Urinary bladder (tissue), 4 donors: ENCODE measurements at places on chromosomes 12 and 14. TPM values are rescaled to one million over a fixed set of nuclear protein-coding genes. Genes with fewer than 3 reads are reported as not detected.

- no peak for DNase-seq
Observed at GRCh38 chr12:47740606-47741339, 15.5 kb upstream of the ENDOU start.

- DNase-seq: no peak
Observed at GRCh38 chr14:70823281-70823680, 14.0 kb upstream of the MAP3K9 start.

DNA sequence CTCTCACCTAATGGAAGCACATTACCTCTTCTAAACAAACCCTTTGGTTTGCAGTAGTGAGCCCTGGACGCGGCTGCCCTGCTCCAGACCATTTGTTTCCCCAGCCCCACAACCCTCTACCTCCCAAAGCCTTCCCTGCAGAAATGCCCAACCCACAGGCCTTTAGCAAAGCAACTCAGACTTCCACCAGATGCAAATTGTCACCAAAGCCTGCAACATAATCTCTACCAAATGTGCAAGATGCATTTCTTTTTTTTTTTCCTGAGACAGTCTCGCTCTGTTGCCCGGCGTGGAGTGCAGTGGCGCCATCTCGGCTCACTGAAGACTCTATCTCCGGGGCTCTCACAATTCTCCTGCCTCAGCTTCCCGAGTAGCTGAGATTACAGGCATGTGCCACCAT is 56.2 kb downstream of the VWF start:
- no peak for DNase-seq

DNA sequence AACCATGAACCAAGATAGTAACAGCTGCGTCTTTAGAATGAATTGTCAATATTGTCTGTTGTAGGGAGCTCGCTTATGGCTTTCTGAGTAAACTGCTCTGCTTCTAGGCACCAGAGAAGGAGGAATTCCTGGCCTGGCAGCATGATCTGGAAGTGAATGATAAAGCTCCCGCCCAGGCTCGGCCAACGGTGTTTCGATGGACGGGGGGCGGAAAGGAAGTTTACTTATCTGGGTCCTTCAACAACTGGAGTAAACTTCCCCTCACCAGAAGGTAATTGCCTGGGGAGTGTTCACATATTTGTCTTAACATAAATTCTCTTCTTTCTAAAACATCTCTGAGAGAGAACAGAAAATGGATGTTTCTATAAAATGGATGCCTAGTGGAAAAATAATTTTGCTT is 4.3 kb downstream of the PRKAB1 start:
- DNase-seq: no peak

Gene SSTR1
- 0.37 TPM for total RNA-seq

Gene TTC7B
- 20.0 TPM for total RNA-seq

Gene TMEM132D
- 0.32 TPM for total RNA-seq

Gene COX6A1
- total RNA-seq: 278 TPM

- no peak for DNase-seq
Observed at GRCh38 chr14:91573528-91573893, 63.4 kb upstream of the PPP4R3A start.

Gene SLCO1C1
- total RNA-seq: 4.9 TPM

GRCh38 chr14:45698462-45699134 is 445.6 kb upstream of the MIS18BP1 start:
- DNase-seq: no peak

GRCh38 chr12:92028441-92028709 is 117.3 kb downstream of the BTG1 start:
- DNase-seq: no peak

Gene KRT74
- total RNA-seq: not detected

DNA sequence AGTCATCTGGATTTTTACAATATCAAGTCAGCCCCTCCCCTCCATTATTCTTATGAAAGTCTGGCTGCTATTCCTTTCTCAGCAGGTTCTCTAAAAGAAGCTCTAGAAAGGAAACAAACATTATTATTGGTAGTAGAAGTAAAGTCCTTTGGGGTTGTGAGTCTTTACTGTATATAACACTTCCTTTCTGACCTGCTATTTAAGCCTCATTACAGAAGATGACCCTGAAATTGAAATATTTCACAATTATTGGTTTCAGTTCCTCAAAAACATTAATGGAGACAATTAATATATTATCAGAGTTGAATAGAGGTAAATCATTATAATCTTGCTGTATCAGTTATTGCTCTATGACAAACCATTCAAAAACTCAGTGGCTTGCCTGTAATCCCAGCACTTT is 19.3 kb downstream of the PLEKHA5 start:
- DNase-seq: no peak

Gene EMP1
- 71.6 TPM for total RNA-seq

Gene CCDC184
- total RNA-seq: 0.85 TPM

Gene SPATS2
- 52.8 TPM for total RNA-seq

Gene ERP27
- 27.3 TPM for total RNA-seq

Gene SLC5A8
- 0.42 TPM for total RNA-seq

GRCh38 chr12:52054231-52054832 is 3.1 kb downstream of the NR4A1 start:
- no peak for DNase-seq

DNA sequence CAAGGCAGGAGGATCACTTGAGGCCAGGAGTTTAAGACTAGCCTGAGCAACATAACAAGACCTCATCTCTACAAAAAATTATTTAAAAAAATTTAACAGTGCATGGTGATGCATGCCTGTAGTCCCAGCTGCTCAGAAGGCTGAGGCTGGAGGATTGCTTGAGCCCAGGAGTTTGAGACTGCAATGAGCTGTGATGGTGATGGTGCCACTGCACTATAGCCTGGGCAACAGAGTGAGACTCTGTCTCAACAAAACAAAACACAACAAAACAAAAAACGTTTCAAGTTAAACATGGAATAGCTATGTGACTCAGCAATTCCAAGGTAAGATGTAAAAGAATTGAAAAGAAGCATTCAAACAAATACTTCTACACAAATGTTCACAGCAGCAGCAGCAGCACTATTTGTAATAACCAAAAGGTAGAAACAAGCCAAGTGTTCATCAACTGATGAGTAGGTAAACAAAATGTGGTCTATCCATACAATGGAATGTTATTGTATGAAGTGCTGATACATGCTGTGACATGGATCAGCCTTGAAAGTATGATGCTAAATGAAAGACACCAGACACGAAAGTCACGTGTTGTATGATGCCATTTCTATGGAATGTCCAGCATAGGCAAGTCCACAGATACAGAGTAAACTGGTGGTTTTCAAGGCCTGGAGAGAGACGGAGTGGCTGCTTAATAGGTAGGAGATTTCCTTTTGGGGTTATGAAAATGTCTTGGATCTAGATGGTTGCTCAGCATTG is 31.4 kb downstream of the CFAP251 start:
- peak; percentile 18 for DNase-seq

DNA sequence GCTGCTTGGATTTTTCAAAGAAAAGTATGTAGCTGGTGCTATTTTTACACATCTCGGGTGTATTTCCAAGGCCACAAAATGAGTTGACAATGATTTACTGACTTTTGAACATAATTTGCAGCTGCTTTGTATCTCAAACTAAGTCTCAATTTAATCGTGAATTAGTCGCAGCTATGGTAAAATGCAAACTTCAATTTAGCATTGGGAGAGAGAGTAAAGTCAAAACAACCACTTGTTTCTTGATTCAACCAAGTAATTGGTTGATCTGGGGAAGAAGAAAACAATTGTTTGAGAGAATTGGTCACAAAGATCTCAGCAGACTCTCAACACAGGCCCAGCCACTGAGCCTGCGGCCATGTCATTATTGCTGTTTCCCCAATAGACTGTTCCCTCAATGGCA is 75.0 kb upstream of the DYRK2 start:
- no peak for DNase-seq

Gene GALNT16
- 11.4 TPM for total RNA-seq

DNA sequence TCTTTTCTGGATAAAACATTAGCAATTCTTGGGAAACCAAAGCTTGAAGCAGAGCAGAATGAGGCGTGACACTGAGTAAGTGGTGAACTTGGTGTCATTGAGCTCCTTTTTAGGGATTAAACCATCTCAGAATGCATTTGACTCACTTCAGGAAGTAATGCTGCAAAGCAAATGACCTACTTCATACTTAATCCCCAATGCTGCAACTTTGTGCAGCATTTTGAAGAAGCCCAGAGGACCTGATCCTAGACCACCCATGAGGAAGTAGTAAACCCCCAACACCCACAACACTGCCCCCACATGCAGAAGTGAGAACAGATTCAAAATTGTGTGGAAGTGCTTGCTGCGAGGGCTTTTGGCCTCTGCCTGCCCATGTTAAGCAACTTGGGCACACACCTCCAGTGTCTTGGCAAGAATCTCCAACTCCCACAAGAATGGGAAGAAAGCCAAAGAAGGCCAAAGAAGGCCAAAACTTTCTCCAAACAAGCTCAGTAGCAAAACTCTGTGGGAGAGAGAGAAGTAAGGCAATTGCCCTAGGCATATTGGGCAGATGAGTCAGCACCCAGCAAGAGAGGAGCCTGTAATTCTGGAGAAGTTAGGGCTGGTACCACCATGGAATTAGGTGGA is 69.2 kb upstream of the ETV6 start:
- DNase-seq: no peak

GRCh38 chr12:52347551-52348510 is 19.4 kb downstream of the KRT85 start:
- no peak for DNase-seq

DNA sequence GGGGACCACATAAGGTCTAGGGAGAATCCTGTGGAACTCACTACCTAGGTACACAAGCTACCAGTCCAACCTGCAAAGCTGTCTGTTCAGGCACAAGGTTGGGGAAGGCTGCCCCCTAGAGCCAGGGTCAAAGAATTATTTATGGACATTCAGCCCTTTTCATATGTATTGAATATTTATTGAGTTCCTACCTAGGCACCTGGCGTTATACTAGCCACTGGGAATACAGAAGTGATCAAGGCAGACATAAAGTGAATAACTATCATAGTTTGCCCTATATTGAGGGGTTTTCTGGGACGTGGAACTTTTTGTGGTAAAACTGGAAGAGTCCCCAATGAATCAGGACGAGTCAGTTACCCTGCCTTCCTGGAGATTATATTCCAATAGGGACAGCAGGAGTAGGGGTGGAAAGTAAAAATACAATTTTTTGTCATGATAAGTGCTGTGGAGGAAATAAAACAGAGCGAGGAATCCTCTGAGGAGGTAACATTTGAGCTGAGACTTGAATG is 5.8 kb upstream of the SLC48A1 start:
- DNase-seq: no peak

- no peak for DNase-seq
Observed at GRCh38 chr14:94555991-94556390, 5.3 kb upstream of the SERPINA4 start.

GRCh38 chr14:23612354-23612732 is 23.8 kb upstream of the DHRS2 start:
- DNase-seq: no peak
